ENCODE measurements at places on chromosomes 7 and 10.
A peak's percentile ranks its signal among the peaks of the same experiment; 100 is the strongest.

- DNase-seq, result no peak
These were observed 5.4 kb downstream of the MAFK start for GRCh38 chr7:1535701-1536454.

- no peak for DNase-seq
These were observed 60.7 kb downstream of the VCL start for GRCh38 chr10:74058658-74059057.

DNA sequence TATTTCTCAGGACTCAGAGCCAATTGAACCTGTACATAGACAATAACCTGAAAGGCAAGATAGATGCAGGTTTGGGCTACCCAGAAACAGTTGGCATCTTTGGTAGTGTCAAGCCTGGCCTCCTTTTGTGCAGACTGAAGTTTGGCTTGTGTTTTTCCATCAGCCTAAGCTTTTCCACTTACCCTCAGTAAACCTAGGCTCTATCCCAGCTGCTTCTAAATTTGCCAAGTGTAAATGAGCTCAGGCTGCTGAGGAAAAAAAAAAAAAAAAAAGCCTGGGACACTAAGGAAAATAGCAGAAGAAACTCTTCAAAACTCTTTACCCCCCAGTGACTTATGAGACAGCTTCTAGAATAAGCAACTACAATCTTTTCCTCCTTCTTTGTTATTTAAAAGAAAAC is 316.3 kb upstream of the SORCS1 start:
- DNase-seq, result no peak

DNA sequence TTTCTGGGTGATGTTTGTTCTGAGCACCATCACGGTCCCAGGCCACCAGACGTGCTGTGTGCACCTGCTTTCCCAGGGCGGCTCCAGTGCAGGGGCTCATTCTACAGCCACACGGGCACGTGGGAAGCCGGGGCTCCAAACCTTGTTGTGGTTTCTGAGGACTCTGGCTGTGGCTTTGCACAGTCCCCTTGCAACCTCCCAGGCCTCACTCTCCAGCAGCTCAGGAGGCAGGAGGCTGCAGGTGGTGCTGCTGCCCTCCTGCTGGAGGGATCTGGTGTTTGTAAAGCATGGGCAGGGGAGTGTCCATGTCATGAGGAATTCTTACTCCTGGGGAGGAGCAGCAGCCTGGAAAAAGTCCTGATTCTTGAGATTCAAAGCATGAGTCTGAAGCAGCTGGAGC is 54.3 kb downstream of the INSYN2A start:
- no peak for DNase-seq

DNA sequence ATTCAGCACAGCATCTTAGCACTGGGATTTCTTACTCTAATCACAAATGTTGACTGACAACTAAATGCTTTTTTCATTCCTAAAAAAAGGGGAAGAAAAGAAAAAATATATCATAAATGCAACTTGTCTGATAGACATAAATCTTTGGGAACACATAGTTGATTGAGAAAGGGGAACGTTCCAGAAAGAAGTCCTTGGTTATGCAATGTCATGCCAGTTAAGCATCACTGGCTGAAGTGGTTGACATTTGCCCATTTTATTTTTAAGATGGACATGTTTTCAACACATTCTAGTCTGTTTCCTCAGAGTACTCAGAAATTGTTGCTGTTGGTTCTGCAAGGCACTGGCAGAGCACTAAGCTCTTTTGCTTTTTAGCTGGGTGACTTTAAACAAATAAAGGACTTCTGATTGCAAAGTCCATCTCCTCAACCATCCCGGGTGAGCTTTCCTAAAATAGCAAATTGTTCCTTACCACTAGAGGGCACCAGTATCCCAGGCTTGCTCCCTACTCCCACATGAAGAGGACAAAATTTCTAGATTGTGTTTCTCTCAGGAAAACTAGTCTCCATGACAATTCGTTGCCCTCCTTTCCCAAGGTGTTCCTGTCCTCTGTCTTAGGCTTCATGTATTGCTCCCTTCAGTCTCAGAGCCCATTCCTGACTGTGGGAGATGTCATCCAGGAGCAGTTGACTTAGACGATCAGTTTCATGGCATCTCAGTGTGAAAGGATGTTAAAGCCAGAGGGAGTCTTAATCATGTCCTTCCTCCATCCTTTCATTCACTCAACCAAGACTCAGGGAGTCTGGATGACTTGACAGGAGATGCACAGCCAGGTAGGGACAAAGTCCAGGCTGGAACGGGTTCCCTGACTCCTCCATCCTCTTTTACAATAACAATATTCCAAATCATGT is 23.9 kb downstream of the OPALIN start:
- DNase-seq, result peak; percentile 36

- no peak for DNase-seq
These were observed 97.4 kb downstream of the LRRC18 start for GRCh38 chr10:48842231-48842630.

DNA sequence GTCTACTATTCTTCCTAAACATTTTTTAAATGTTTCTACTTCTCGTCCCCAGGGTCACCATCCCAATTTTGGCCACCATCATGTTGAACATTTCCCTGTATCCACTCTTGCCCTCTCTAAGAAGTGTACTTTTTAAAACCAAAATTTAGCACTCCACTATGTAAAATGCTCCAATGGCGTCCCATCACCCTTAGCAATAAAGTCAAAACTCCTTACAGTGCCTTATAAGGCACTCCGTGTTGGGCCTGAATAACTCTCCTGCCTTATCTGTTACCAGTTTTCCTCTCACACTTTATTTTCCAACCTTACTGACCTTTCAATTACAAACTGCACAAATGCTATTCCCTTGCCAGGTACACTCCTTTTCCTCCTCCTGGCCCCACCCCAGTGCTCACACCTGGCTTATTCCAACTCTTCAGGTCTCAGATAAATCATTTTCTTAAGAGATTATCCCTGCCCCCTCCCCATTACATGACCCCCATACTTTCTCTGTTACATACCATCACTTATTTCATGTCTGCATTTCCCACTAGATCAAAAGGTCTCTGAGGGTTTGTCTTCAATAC is 1.3 kb downstream of the TMEM168 start:
- DNase-seq, result no peak

DNA sequence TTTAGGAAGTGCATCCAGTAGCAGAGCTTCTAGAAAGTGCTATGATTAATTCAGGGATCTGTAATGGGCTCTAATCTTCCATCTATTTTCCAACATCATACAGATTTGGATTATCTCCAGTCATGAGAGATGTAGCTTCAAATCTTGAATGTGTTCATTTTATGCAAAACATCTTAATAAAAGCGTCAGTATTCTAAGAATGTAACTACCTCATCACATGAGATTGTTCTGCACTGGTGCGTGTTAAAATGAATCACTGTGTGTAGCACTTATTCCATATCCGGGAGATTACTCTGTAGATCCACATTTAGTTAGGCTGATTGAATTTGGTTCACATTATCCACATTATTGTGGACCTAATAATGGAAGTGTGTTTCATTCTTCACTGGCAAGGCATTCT is 344.9 kb upstream of the CHRM2 start:
- no peak for DNase-seq

- no peak for DNase-seq
These were observed 84.4 kb upstream of the SEM1 start for GRCh38 chr7:96794063-96794462.

- no peak for DNase-seq
These were observed 11.3 kb upstream of the STMP1 start for GRCh38 chr7:135650831-135651573.

GRCh38 chr10:83835945-83836745 is 303.2 kb upstream of the GHITM start:
- no peak for DNase-seq

Measured in hematopoietic multipotent progenitor cell treated with erythropoietin and hydrocortisone succinate and interleukin-3 and kit ligand, for 15 days (in vitro differentiated cells).